Ecto neural progenitor cell (in vitro differentiated cells): ENCODE measurements at places on chromosomes 16 and 17.

DNA sequence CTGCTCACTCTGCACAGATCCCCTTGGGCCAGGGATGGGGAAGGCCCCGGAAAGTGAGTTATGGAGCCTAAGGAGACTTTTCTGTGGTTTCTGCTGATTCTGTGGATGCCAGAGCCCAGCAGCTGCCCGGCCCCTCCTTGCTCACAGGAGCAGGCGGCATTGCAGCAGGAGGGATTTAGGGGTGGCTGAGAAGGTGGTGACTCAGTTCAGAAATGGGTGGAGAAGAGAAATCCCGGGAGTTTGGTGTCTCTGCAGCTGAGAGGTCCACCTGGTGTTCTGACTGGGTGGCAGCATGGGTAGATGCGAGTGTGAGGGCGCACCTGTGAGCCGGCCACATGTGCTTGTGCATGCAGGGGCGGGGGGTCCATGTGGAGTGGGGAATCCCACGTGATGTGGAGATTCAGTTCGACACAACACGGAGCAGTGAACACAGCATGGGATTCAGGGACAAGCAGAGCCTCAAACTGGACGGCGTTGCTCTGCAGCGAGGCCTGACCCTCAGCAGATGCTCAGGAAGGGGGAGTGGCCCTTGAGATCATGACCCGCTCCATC is 16.0 kb upstream of the SPPL2C start:
- DNase-seq: no peak

- no peak for DNase-seq
Measured at GRCh38 chr17:30323895-30324319, 9.9 kb downstream of the TMIGD1 start.

GRCh38 chr16:88754912-88755744 is 29.9 kb downstream of the PIEZO1 start:
- DNase-seq: peak; percentile 75

GRCh38 chr16:81595629-81596292 is 151.2 kb downstream of the CMIP start:
- DNase-seq: no peak

DNA sequence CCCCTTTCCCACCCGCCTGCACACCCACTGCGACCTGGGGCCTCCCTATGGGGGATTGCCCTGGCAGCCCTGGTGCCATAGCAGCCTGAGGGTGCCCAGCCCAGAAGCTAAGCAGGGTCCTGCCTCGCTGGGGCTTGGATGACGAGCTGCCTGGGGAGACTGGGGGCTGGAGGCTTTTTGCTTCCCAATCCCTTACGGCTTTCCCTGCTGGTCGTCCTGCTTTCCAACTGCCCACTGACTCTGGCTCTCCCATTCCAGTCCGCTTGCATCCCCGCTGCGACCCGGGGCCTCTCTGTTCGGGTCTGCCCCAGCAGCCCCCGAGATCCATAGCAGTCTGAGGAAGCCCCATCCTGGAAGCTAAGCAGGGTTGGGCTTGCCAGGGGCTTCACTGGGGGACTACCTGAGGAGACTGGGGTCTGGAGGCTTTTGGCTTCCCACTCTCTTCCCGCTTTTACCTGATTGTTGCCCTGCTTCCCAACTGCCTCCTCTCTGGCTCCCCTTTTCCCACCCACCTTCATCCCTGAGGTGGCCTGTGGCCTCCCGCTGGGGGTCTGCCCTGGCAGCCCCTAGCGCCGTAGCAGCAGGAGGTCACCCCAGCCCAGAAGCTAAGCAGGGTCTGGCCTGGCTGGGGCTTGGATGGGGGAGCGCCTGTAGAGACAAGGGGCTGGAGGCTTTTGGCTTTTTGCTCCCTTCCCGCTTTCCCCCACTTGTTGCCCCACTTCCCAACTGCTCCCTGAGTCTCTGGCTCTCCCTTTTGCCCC is 2292.8 kb downstream of the TP53TG3F start:
- DNase-seq: no peak
